ENCODE measurements at places on chromosomes 1 and 21. TPM values are rescaled to one million over a fixed set of nuclear protein-coding genes. Genes with fewer than 3 reads are reported as not detected.
A peak's percentile ranks its signal among the peaks of the same experiment; 100 is the strongest.

Gene CCDC185
- total RNA-seq = not detected

GRCh38 chr1:116628448-116628847 lies 39.1 kb downstream of the IGSF3 start:
- DNase-seq = no peak

- no peak for DNase-seq
Observed at GRCh38 chr1:107243461-107243860, 102.6 kb downstream of the NTNG1 start.

GRCh38 chr1:93690921-93691789 lies 9.5 kb upstream of the BCAR3 start:
- DNase-seq = no peak

GRCh38 chr1:65444128-65444640 lies 23.7 kb downstream of the LEPR start:
- no peak for DNase-seq

- DNase-seq = no peak
Observed at GRCh38 chr1:158506369-158506987, 34.5 kb downstream of the OR10R2 start.

Gene CRNN
- not detected for total RNA-seq

DNA sequence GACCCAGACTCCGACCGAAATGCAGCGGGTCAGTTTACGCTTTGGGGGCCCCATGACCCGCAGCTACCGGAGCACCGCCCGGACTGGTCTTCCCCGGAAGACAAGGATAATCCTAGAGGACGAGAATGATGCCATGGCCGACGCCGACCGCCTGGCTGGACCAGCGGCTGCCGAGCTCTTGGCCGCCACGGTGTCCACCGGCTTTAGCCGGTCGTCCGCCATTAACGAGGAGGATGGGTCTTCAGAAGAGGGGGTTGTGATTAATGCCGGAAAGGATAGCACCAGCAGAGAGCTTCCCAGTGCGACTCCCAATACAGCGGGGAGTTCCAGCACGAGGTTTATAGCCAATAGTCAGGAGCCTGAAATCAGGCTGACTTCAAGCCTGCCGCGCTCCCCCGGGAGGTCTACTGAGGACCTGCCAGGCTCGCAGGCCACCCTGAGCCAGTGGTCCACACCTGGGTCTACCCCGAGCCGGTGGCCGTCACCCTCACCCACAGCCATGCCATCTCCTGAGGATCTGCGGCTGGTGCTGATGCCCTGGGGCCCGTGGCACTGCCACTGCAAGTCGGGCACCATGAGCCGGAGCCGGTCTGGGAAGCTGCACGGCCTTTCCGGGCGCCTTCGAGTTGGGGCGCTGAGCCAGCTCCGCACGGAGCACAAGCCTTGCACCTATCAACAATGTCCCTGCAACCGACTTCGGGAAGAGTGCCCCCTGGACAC lies 534 bp downstream of the C1orf56 start:
- DNase-seq = peak; percentile 92

Gene LRRC38
- 0.55 TPM for total RNA-seq

DNA sequence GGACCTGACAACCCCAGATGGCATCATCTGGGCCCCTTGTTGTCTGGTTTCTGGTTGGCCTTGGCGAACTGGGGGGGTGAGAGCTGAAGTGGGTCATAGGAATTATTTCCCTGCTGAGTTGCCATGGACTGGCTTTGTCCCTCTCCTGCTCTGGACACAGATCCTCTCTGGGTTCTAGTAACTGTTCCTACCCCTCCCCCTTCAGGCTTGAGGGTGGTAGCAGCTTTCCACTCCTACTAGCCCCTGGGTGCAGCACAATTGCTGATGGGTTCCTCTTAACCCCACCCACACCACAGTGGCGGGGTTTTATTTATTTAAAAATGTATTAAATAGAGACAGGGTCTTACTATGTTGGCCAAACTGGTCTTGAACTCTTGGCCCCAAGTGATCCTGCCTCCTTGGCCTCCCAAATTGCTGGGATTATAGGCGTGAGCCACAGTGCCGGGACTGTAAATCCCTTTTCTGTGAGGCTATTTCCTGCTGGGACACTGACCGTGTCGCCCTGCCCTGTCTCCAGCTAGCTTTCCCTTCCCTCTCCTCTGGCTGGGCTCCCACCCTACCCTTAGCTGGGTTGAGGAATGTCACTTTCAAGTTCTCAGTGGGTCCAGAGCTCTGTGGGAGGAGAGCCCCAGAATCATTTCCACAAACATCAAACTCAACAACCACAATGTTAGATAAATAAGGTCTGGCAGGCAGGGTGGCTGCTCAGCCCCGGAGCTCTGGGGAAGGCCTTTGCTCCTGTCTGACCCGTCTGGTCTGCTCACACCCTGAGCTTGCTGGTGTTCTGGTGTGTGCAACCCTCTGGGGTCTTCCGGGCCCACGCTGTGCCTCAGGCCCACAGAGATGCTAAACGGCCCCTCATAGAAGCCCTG lies 112.7 kb upstream of the WNT4 start:
- DNase-seq = peak; percentile 47

- DNase-seq = no peak
Observed at GRCh38 chr21:32381571-32381970, 11.2 kb downstream of the URB1 start.

- no peak for DNase-seq
Observed at GRCh38 chr1:81820765-81821164, 20.0 kb downstream of the ADGRL2 start.

DNA sequence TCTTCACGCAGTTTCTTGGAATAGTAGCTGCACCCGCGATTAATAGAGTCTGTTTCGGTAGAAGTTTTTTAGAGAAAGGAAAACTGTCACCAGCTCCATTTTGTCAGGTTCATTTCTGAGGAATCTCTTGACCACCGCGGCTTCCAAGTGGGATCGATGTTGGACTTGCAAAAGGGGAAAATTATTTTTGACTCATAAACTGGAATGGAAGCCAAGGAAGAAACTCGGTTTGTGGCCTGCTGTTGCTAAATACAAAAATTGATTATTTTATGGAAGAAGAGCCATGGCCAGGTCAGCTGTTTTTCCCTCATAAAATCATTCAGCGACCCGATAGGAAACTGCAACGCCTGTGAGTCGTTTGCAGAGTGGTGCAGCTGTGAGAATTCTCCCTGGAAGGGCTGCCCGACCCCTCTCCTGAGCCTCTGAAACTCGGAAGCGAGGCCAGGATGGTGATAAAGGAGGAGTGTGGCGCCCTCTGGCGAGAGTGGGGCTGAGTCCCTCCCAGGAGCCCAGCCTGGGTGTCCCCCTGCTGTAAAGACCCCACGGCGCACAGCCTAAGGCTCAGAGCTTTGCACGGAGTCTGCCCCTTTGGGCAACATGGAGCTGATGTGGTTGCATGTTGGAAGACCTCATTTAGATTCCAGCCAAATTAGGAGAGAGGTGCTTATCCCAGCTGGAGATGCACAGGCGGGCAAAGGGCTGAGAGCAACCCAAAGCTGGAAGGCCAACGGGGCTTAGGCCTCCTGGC lies 83.6 kb upstream of the SLC25A33 start:
- DNase-seq = no peak

DNA sequence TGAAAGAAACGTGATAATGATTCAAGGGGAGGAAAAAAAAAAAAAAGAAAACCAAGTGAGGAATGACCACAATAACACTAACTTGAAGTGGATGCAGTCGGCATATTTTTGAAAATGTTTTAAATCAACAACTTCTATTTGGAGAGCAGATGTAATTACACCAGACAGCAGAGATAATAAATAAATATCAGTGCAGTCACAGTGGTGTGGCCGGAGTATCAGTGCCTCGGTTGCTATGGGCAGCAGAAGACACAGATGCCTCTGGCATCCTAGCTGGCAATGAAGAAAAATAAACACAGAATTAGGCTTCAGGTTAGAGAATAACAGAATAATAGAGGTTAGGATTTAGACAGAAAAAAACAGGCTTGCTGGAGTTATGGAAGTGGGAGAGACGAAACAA lies 888.3 kb downstream of the LTN1 start:
- DNase-seq = no peak

DNA sequence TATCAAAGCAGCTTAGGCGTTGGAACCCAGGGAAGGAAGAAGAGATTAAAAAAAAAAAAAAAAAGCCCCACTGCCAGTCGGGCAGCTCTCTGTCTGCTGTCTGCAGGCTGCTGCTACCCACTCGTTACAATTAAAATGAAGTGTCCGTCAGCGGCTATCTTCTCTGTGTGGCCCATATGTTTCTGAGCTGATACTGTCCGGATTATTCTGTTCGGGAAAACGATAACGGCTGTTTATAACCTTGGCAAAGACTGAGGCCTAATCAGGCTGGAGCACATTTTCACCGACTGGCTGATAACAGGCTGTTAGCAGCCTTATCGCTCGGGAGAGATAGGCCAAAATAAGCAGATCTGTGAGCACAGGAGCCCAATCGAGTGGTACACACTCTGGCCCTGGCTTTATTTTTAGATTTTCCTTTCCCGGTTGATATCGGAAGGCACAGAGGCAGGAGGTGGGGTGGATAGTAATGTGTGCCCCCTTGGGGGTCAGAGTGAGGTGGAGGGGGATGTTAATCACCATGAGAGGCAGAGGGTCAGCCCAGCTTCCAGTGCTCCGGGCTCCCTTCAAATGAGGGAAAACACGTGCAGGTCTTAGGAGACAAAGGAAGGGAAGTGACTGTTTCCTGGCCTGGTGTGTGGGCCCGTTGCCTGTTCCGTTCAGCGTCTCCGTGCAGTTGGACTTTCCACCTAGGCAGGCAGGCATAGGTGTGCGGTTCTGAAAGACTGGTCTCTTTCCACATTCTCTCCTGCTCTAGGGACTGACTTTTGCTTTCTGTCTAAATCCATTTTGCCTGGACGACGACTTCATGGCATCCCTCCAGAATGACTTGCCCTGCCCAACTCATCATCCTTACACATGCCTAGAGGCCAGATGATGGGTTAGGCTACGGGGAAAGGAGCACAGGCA lies 153.4 kb downstream of the PBX1 start:
- peak; percentile 92 for DNase-seq

GRCh38 chr1:159712080-159712479 lies 2.3 kb downstream of the CRP start:
- DNase-seq = no peak

- no peak for DNase-seq
Observed at GRCh38 chr1:24021403-24022266, 41.5 kb upstream of the SRSF10 start.

GRCh38 chr1:198788561-198789064 lies 149.8 kb downstream of the PTPRC start:
- no peak for DNase-seq

- no peak for DNase-seq
Observed at GRCh38 chr1:22809783-22810182, 99.1 kb downstream of the EPHB2 start.

DNA sequence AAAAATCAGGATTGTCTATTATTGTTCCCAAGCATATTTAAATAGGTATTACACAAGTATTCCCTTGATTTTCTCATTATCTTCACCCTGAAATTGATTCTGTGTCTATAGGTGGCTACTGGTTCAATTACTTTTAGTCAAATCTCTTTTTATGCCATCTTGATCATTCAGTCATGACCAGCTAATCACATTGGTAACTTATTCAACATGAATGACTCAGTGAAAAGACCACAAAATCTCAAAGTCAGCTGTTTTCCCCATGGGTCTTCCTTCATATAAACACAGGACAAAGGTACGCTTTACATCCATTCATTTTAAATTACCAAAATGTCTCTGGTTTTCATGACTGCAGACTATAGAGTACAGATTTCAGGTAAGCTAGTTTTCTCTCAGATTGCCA lies 23.7 kb upstream of the NRIP1 start:
- DNase-seq = no peak

- DNase-seq = no peak
Observed at GRCh38 chr1:202230939-202231645, 37.5 kb downstream of the LGR6 start.

- no peak for DNase-seq
Observed at GRCh38 chr21:26845066-26845758, at the start of gene ADAMTS1. Gene ADAMTS1 (minus strand): TSS chr21:26845409. CDS start chr21:26844954, 455 bp downstream.

DNA sequence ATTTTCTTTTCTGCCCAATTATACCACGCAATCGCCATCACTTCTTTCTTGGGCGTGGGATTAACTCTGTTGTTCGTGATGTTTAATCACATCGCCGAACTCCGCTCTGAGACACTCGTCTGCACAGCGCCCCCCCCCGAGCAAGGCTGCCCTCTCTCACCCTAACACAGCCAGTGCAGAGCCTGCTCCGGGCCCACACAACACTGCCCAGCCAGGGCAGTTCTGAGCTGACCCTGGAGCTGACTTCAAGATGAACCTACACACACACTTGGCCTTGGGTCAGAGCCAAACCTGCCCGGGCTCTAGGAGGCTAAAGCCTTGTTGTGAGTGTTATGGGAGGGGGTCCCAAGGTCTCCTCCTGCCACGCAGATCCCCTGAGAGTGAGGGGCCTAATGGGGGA lies 64.6 kb upstream of the LRP8 start:
- DNase-seq = no peak

Gene TCHHL1
- total RNA-seq = not detected

DNA sequence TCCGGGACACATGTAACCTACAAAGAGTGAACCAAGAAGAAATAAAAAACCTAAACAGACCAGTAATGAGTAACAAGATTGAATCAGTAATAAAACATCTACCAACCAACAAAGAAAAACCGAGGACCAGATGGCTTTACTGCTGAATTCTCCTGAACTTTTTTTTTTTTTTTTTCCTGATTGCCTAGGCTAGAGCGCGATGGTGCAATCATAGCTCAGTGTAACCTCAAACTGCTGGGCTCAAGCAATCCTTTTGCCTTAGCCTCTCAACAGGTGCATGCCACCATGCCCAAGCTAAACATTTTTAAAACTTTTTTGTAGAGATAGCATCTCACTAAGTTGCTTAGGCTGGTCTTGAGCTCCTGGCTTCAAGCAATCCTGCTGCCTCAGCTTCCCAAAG lies 11.2 kb upstream of the FGGY start:
- DNase-seq = no peak

DNA sequence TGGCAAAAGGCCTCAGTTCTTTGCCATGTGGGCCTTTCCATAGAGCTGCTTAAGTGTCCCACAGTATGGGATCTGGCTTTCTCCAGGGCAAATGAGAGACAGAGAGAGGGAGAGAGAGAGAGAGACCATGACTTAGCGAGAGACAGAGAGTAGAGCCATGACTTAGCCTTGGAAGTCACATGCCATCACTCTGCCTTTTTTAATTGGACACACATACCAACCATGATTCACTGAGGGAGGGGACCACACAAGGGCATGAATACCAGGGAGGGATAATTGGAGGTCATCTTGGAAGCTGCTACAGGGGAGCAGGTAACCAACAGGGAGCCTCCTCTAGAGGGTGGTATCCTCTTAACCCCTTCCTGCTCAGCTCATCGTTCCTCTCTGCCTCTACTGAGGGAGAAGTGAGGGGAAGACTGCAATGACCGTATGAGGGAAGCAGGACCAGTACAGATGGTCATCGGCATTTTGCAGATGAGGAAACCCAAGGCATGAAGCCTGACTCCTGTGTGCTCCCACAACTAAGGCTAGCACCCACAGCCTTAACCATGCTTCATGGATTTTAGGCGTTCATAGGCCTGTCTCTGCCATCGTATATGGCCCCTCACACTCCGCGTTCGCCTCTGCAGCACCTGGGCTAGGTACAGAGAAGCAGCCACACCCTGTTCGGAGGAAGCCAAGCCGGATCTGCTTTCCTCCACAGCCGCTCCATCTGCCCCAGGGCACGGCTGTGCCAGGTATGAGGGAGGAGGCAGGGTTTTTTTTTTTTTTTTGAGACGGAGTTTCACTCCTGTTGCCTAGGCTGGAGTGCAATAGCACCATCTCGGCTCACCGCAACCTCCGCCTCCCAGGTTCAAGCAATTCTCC lies 38.6 kb downstream of the MEF2D start:
- no peak for DNase-seq

- DNase-seq = peak; percentile 58
Observed at GRCh38 chr1:162276493-162276892, 100.2 kb downstream of the SPATA46 start.

Gene MAP3K21
- 2.1 TPM for total RNA-seq

Gene RAB25
- not detected for total RNA-seq

GRCh38 chr21:28916150-28916893 lies 76.4 kb downstream of the LTN1 start:
- no peak for DNase-seq

Gene RAB29
- total RNA-seq = 19.8 TPM

Gene MROH7
- 10.1 TPM for total RNA-seq
